ENCODE measurements at places on chromosomes 6 and 20.

- no peak for DNase-seq
Measured at GRCh38 chr6:100883347-100883746, 2.2 kb upstream of the ASCC3 start.

DNA sequence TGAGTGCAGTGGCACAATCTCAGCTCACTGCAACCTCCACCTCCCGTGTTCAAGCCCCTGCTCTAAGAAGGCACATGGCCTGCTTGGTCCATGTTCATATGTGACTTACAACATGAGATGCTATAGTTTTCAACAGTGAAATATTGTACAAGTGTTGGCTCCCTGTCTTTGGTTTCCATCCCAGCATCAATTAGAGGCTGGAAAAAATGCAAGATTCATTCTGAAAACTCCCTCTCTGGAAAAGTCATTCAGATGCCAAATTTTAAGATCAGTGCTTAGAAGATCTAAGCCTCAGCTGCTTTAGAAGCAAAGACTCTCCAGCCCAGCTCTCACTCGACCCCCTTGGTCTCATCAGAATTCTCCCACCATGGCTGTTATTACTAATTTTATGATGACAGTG lies 398.9 kb downstream of the KIF16B start:
- no peak for DNase-seq

GRCh38 chr20:44961011-44961869 lies 1.0 kb upstream of the TOMM34 start:
- no peak for DNase-seq

DNA sequence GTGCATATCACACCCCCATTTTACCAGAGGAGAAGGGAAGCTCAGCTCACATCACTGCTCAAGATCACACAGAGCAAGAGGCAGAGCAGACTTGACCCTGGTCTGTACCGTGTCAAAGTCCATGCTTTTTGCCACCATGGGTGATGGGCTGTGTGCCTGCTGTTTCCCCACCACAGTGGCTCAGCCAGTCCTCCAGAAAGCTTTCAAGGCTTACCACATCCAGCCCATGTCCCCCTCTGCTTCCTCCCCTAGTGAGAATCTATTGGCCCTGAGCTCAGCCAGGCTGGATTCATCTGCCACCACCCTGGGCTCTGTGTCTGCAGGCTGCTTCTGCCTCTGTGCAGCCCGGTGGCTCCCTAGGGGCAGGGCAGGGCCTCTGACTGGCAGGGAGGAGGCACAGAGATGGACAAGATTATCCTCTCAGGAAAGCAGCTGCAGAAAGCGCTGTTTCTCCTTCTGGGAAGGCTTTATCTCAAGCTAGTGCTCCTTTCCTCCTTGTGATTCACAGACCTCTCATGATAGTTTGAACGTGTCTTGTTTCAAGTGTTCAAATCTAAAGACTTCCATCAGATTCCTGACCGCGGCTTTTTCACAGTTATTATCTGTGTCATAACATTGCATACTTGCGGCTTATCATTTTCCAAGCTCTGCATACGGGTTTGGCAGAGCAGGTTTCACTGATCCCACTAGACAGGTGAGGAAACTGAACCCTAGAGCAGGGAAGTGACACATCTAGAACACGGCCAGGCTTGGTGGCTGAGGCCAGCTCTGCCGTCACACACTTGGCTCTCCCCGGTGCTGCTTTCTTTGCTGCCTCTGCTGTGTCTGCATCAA lies 37.4 kb downstream of the VEGFA start:
- no peak for DNase-seq

DNA sequence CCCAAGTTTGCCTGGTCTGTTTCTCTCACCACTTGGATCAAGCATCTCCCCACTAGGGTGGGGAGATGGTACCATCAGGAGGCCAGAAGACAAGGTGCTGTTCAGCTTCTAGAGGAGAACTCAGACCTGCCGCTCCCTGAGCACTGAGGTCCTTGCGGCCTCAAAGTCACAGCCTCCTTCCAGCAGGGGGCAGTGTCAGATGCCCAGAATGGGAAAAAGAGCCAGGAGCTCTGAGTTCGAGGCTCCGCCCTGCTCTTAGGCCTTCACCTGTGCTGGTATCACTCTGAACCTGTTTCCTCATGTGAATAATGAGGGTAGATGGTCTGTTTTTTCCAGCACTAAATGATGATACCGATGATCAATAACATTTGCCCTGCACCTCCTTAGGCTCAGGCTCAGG lies 68.7 kb downstream of the TOX2 start:
- no peak for DNase-seq

GRCh38 chr20:34363465-34364222 lies 571 bp downstream of the ITCH start:
- DNase-seq: no peak

- no peak for DNase-seq
Measured at GRCh38 chr20:11080781-11081377, 407.1 kb upstream of the JAG1 start.

- DNase-seq: no peak
Measured at GRCh38 chr6:168525926-168526630, 85.1 kb downstream of the SMOC2 start.

DNA sequence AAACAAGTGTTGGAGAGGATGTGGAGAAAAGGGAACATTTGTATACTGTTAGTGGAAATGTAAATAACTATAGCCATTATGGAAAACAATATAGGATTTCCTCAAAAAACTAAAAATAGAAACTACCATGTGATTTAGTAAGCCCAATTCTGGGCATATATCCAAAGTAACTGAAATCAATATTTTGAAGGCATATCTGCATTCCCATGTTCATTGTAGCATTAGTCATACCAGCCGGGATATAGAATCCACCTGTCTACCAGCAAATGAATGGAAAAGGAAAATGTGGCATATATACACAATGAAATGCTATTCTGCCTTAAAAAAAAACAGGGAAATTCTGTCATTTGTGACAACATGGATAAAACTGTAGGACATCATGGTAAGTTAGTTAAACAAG lies 15.3 kb upstream of the C6orf58 start:
- no peak for DNase-seq

DNA sequence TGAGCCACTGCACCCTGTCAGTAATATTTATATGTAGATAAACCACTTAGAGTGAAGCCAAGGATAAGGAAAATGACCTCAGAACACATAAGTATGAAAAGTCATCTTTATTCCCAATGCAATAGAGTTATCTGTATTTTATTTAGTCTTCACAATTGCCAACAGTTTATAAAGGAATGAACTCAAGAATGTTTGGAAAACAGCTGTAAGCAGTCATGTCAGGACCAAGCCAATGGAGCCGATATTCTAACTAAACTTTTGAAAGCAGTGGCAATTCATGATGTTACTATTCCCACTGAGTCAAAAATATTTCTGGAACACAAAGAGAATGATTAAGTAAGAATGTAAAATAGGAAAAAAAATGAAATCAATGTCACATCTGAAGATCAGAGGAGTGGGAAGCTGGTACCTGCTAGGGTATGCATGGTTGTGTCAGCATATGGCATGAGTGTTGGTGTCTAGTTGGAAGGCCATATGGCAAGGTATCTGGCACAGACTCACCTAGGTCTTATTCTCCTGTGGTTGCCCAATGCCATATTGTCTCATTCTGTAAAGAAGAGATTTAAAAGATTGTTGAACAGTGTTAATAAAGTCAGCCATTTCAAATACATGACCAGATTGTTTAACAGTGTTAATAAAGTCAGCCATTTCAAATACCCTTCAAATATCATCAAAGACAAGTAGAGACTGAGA lies 118.2 kb downstream of the ADAT2 start:
- no peak for DNase-seq

GRCh38 chr6:107811591-107812218 lies 12.4 kb downstream of the SCML4 start:
- no peak for DNase-seq

GRCh38 chr6:130834482-130835251 lies 7.5 kb downstream of the SMLR1 start:
- DNase-seq: no peak

DNA sequence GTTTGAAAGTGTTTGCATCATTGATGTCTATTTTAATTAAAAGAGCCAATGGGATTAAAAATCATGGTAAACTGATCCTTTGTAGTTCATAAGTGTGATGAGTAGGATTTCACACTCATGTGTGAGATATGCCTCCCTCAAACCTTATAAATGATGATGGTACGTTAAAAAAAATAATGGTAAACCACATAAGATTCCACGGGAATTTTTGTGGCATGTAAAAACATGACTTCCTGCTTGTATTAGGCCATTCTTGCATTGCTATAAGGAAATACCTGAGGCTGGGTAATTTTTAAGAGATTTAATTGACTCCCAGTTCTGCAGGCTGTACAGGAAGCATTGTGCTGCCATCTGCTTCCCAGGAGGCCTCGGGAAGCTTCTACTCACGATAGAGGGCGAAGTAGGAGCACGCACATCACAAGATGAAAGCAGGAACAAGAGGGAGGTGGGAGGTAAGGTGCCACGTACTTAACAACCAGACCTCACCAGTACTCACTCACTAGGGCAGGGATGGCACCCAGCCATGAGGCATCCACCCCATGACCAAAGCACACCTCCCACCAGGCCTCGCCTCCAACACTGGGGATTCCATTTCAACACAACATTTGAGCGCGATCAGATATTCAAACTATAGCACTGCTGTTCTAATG lies 187.6 kb upstream of the QKI start:
- no peak for DNase-seq

DNA sequence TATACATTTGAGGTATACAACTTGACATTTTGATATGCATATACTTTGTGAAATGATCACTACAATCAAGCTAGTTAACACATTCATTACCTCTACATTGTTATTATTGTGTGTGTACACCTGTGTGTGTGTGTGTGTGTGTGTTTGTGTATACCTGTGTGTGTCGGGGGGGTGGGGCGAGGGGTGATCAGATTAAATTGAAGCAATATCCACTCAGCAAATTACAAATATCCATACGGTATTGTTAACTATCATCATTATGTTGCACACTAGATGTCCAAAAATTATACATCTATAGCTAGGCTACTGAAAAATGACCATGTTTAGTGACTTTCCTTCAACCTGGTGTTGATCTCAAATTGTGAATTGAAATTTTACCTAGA lies 1.8 kb downstream of the RHAG start:
- DNase-seq: no peak

DNA sequence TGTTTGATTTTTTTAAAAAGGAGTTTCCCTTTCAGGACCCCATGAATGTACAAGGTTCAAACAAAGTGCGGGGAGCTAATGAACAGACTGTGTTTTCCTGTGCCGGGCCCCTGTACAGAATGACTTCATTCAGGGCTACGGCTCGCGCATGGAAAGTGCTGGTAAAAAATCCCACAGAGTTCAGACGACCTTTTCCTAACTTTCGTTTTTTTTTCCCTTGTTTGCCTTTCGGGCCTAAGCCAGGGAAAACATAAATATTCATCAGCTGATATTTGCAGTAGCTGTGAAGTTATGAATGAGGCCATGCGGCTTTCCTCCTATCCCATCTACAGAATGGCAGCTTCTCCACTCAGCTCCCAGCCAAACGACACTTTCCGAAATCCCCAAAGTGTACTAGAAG lies 74.0 kb downstream of the HAO1 start:
- DNase-seq: no peak

DNA sequence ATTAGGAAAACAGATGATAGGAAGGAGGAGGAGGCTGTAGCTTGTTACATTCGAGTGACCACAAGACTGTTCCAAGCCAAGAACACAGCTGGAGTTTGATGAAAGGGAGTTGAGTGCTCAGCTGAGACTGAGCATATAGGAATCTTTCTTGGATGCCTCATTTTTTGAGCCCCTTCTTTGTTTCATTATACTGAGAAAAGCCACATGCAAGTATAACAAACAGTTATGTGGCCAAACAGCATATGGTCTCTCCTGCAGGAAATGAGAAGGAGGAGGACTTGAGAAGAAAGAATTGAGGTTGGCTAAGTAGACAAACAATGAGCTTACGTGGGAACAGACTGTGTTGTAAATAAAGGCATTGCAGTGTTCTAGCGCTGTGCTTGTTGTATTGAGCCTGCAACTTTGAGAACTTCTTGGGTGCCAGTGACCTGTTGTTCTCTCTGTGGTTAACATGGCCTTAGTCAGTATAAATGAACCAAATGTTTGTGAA lies 78.3 kb downstream of the AKAP7 start:
- no peak for DNase-seq

GRCh38 chr20:22862671-22863230 lies 172.4 kb upstream of the SSTR4 start:
- DNase-seq: no peak

DNA sequence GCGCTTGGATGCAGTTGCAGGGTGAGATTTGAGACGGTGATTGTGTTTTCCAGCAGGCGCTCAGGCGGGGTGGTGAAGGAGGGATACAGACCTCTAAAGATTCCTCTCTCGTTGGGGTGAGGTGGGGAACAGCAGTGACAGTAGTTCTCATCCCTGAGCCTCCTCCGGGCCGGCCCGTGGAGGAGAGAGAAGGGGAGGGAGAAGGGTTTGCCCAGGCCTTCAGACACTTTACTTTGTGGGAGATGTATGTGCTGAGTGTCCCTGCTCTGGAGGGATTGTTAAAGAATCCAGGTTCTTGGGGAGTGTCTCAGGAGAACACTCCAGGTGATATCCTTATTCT lies 41.0 kb downstream of the PSMB9 start:
- no peak for DNase-seq
